Colonic mucosa (tissue), 4 donors: ENCODE measurements at places on chromosomes 3 and 15. TPM values are rescaled to one million over a fixed set of nuclear protein-coding genes. Genes with fewer than 3 reads are reported as not detected.

DNA sequence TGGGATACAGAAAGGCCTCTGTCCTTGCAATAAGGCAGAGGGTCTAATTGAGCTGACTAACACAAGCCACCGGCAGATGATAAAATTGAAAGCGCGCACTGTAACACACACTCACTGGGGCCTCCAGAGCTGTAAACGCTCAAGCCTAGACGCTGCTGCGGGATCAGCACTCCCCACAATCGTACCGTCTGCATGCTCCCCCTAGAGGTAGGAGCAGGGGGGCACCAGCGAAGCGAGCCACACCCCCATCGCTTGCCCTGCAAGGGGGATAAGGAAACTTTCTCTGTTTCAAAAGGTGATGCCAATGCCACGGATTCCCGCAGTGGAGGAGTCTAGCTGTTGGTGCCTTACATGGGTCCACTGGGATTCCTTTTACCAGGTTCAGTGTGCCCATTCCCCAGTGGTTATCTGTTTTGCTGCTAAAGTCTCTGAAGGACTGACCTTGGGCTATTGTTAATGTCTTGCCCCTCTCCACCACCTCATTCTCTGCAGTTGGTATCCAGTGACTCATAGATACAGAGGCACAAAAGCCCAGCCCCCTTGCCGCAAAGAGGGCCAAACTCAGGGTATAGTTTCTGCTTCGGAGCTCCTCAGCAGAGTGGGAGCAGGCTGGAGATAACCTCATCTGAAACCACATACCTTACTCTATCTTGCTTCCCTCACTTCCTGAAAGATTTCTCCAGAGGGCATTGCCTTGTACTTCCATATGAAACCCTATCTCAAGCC lies 139.3 kb upstream of the KBTBD8 start:
- no peaks in the 10 kb centered on the region for H3K4me1 ChIP-seq
- no peaks in the 10 kb centered on the region for H3K36me3 ChIP-seq
- no peaks in the 10 kb centered on the region for H3K27me3 ChIP-seq
- no peak for DNase-seq
- no peak overlapping the region for H3K4me3 ChIP-seq

GRCh38 chr3:29544701-29545363 lies 264.0 kb downstream of the RBMS3 start:
- H3K4me1 ChIP-seq: no peaks in the 10 kb centered on the region
- no peak overlapping the region for H3K4me3 ChIP-seq
- no peak overlapping the region for H3K27ac ChIP-seq
- H3K27me3 ChIP-seq: no peaks in the 10 kb centered on the region

The TM6SF1 gene
- 0.62 TPM for total RNA-seq

DNA sequence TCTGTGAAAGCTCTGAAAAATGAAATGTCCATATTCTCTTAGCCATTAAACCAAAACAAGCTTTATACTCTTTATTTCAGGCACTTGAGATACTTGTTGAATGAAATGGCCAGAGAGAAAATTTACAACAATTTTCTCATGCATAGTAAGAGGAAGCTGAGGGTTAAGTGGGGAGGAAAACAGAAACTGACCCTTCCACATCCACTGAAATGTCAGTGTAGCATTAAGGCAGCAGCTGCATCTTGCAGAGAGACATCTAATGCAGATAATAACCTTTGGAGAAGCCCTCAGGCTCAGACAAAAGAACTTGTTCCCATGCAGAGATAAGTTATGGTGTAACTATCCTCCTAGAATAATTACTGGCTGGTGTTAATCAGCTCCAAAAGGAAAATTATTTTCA lies 34.0 kb downstream of the ZDHHC23 start:
- no peak overlapping the region for H3K4me3 ChIP-seq
- no peak for DNase-seq
- no peaks in the 10 kb centered on the region for H3K36me3 ChIP-seq
- no peaks in the 10 kb centered on the region for H3K27me3 ChIP-seq
- H3K27ac ChIP-seq: no peak overlapping the region
- no peaks in the 10 kb centered on the region for H3K4me1 ChIP-seq
